GM12891 (cell line): ENCODE measurements at places on chromosomes 7 and 10.
A peak's percentile ranks its signal among the peaks of the same experiment; 100 is the strongest.

GRCh38 chr10:11424456-11425295 is 186.8 kb downstream of the USP6NL start:
- DNase-seq = no peak

GRCh38 chr10:124283949-124284250 is 134.8 kb downstream of the OAT start:
- no peak for DNase-seq

- DNase-seq = no peak
Measured at GRCh38 chr7:156106107-156106426, 293.8 kb upstream of the SHH start.

GRCh38 chr10:16975188-16975587 is 154.4 kb downstream of the CUBN start:
- no peak for DNase-seq

DNA sequence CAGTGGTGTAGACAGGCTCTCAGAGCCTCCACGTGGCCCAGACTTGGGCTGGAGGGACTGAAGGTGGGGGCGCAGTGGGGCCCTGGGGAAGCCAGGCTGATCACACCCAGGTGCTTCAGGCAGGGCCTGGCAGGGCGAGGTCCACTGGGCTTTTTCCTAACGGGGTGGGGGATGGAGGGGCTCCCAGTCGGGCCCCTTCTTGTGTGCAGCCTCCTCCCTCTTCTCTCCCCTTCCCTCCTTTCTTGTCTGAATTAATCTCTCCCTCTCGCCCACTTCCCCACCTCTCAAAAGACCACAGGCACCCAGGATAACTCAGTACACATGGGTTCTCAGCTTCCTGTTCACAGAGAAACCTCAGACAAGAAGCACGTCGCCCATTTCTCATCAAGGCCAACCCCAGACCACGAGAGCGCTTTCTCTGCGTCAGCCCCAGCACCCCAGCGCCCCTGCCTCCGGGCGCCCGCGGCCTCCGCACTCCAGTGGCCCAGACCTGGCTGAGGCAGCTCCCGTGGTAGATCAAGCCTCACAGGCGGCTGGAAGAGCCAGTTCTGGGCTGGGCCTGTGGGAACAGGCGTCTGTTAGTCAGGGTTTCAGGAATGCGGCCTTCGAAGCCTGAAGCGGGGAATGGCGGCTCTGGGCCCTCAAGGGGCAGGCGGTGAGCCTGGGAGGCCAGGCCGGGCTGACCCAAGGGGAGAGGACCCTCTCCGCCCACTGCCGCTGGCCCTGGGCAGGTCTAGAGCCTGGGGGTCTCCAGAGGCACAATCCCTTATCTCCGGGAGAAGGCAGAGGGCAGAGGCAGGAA is 50.6 kb downstream of the PWWP2B start:
- DNase-seq = no peak

- DNase-seq = no peak
Measured at GRCh38 chr10:122140941-122141623, 130.0 kb upstream of the BTBD16 start.

- no peak for DNase-seq
Measured at GRCh38 chr7:99493823-99494222, 6.3 kb downstream of the ZNF394 start.

DNA sequence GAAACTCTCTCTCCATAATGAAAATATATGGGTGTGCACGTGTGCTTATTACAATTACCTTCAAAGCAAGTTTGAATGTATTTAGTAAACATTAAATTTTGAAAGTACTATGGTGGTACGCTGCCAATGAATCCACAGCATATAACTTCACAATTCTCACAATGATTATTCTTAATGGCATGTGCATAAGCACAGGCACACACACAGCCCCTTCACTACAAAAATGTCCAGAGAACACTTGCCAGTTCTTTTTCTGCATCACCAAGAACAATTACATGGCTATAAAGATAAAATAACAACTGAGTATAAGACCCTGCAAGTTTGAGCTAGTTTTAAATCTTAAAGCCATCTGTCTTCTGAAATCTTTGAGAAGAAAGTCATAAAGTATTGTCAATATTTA is 22.2 kb downstream of the SGCE start:
- no peak for DNase-seq

- DNase-seq = no peak
Measured at GRCh38 chr10:116737627-116738327, 4.6 kb downstream of the HSPA12A start.

- DNase-seq = no peak
Measured at GRCh38 chr7:6171532-6172223, 100.7 kb downstream of the CYTH3 start.

- DNase-seq = no peak
Measured at GRCh38 chr10:85043207-85043606, 714.8 kb downstream of the CCSER2 start.

DNA sequence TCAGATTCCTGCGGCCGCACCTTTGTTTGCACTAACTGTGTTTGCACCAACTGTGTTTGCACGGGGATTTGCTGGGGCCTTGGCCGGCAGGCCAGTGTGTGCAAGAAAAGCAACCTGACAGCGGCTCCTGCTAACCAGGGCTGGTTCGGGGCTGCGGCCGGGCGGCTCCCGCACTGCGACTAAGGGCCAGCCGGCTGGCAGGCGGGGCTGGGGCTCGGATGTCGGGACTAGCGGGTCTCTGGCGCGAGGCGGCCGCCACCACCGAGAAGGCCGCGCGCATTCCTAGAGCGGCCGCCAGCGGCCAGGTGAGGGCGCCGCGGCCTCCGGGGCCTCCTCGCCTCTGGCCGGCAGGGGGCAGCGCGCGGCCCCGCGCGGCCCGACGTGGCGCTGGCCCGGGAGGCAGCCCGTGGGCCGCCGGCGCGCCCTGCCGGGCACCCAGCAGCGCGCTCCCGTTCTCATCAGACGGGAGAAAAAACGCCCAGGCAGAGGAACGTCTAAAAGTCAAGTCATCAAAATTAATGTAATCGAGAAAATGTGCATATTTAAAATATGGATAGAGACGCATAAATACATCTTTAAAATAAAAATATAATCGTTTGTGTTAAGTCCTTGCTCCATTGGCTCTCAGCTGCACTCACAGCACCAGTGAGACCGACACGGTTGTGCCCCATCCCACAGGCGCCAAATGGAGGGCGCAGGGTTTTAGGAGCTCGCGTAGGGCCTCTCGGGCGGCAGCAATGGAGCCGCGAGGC is 38.5 kb downstream of the ZNF777 start:
- peak; percentile 96 for DNase-seq

DNA sequence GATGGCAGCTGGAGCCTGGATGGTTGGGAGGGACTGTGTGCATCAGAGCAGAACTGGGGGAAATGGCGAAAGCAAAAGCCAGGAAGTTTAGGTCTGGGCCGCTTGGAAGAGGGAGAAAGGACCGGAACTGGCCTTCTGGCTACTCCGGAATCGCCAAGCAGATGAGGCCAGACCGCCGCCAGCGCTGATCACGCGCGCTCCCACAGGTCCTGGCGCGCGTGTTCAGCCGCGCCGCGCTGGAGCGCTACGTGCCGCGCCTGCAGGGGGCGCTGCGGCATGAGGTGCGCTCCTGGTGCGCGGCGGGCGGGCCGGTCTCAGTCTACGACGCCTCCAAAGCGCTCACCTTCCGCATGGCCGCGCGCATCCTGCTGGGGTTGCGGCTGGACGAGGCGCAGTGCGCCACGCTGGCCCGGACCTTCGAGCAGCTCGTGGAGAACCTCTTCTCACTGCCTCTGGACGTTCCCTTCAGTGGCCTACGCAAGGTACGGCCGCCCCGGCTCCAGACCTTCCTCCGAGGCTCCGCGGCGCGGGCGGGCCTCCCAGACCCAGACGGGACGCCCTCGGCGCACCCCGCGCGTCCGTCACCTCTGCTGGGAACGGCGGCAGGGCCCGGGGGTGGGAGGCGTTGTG is 2.0 kb downstream of the CYP26C1 start:
- peak; percentile 80 for DNase-seq

- no peak for DNase-seq
Measured at GRCh38 chr10:50417486-50417885, 166.2 kb upstream of the ASAH2 start.

DNA sequence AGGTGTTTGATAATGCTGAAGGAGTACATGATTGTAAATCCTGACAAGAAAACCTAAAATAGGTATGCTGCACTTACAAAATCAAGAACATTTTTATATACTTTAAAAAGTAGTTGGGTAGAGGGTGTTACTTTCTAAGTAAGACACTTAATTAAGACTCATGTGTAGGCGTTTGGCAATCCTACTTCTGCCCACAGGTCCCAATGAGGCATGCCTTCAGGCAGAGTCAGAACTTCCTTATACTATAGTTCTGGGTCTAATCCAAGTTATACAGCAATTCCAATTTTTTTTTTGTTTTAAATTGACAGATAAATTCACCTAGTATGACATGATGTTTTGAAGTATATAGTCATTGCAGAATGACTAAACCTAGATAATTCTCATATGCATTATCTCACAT is 1188.5 kb upstream of the PHF14 start:
- DNase-seq = no peak

- DNase-seq = no peak
Measured at GRCh38 chr7:137937202-137937560, 64.7 kb downstream of the CREB3L2 start.

DNA sequence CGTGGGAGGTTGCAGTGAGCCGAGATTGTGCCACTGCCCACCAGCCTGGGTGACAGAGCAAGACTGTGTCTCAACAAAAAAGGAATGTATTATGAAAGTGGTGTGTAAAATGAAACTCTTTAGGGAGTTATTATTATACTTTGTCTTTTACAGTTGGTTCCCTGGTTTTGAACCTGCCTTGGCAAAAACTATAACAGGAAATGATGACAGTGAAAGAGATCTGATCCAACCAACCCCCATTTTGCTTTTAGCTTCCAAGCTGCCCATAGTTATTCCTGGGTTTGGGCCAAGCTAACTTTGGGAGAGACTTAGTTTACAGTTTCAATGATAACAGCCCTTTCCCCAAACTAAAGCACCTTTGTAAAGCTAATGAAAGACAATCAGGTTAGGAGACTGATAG is 34.1 kb upstream of the NMT2 start:
- DNase-seq = no peak

DNA sequence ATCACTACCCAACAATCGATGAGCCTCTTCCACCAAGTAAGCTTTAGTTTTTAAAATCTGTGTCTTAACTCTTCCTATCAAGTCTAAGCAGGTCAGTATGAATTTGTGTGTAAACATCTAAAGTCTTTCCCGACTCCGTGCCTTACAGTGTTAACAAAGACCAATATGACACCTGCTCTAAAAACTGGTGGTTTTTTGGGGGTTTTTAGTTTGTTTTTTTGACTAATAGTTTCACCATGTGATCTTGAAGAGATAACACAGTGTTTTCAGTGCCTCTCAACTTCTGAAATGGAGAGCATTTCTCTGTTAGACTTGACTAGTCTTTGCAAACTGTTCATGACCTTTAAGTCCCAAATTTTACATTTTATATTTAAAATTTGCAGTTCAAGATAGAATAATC is 132.0 kb upstream of the STK17A start:
- no peak for DNase-seq

GRCh38 chr7:39811161-39811614 is 138.9 kb upstream of the CDK13 start:
- DNase-seq = no peak

DNA sequence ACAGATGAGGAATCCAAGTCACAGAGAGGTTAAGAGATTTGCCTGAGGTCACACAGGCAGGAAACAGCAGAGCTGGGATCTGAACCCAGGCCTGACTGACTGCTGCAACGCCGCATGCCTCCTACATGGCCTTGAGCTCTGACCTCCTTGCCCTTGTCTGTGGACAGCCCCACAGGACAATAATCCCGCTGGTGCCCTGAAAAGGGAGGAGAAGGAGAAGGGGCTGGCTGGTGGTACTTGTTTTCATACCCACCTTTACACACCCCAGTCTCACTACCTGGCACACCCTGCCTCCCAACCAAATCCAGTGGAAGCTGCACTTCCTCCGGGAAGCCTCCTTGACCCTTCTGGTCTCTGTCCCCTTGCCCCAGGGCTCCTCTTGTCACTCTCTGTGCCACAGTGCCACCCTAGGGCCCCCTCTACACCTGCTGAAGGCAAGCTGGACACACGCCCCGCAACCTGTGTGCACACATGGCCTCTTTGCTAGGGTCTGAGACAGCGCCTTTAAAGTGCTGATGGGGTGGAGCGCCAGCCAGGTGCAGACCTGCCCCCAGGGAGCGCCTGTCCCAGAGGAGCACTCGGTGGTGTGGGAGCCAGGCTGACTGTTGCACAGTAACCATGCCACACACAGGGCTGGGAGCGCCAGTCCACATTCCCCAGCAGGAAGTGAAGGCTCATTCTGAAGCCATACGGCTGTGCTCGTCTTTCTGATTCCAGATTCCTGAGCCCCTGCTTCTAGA is 38.6 kb downstream of the ZCCHC24 start:
- no peak for DNase-seq

- no peak for DNase-seq
Measured at GRCh38 chr7:142108728-142109505, 2.6 kb upstream of the MGAM2 start.

DNA sequence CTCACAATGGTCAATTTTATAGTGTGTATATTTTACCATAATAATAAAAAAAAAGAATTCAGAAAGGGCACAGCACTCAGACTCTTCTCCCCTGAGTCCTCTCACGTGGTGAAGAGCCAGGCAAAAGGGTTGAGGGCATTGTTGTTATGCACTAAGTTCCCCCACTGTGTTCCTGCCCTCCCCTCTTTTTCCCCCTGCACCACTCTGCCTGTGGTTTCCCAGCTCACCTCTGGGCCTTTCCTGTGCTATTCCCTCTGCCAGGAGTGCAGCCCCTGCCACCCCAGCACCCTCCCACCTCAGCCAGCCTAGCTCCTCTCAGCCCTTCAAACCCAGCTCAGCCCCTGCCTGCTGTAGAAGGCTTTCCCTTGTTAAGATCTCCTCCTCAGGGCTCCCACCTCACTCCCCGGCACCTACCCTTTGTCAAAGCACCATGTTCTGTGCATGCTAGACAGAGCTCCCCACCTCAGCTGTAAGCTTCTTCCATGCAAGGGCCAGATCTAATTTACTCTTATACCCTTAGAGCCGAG is 108.5 kb downstream of the KCNMA1 start:
- no peak for DNase-seq

DNA sequence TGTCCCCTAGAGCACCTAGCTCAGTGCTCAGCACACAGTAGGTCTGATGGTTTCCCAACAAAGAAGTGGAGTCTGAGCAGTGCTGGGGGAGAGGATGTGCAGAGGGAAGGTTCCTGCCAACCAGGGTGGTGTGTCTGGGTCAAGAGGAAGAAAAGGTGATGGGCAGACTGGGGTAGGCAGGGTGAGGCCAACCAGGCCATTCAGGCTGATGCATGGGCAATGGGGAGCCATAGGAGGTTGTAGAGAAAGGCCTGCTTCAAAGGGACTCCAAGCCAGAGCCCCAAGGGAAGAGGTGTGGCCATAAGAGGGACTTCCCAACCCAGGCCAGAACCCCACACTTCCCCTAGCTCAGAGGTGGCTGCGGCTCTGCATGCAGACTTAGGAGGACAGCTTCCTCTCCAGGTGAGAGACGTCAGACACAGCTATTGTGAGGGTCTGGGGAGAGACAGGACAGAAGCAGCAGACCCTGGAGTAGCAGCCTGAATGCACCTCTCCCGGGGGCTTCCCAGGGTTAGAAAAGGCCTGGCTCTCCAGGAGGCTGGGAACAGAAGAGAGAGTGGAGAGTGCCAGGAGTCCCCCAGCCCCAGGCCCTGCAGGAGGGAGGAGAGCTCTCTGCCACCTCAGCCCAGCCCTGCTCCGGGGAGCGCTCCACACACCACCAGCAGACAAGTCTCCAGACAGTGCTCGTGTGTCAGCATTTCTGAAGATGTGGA is 87.4 kb upstream of the ZMIZ1 start:
- no peak for DNase-seq
